Activated T-cell treated with anti-CD3 and anti-CD28 coated beads for 48 hours (primary cell): ENCODE measurements at places on chromosomes 4 and X.

DNA sequence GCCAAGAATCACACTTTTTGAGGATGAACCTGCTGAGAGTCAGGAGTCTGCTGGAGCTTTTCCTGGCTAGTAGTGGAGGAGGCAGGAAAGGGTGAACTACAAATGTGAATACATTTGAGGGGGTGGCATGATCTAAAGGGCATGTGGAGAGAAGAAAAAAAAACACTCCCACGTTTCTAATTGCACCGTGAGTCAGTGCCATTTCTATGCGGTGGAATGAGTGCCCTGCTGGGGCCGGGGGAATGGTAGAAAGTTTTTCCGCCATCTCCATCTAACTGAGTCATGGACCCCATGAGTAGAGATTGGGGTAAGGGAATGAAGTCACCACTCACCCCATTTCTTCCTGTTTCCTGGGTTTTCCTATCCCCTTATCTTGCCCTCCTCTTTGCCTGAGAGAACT lies 19.8 kb downstream of the BEX3 start:
- DNase-seq = no peak

- DNase-seq = no peak
These were observed 40.6 kb downstream of the USP26 start for GRCh38 chrX:133056341-133056740.

GRCh38 chr4:7201420-7202305 lies 9.3 kb downstream of the SORCS2 start:
- no peak for DNase-seq

DNA sequence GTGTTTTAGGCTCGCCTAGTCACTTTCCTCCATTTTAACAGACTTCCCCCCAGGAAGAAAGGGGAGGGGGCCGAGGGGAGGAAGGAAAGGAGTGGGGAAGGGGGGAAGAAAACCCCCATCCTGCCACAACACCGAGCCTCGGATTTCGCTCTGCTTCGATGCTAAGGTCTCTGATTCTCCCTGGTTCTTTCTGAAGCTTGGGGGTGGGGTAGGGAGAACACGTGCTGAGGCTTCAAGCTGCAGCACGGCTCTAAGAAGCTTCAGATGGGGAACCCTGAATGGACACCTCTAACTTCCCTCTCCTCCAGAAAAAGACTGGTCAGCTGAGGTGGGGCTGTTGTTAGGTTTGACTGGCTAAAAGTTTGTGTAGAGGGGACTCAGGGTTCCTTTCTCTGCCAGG lies 61.8 kb downstream of the RHOH start:
- no peak for DNase-seq

- no peak for DNase-seq
These were observed 52.2 kb upstream of the TLR3 start for GRCh38 chr4:186016796-186017195.

- no peak for DNase-seq
These were observed 31.5 kb downstream of the ACTRT1 start for GRCh38 chrX:128020701-128021100.

DNA sequence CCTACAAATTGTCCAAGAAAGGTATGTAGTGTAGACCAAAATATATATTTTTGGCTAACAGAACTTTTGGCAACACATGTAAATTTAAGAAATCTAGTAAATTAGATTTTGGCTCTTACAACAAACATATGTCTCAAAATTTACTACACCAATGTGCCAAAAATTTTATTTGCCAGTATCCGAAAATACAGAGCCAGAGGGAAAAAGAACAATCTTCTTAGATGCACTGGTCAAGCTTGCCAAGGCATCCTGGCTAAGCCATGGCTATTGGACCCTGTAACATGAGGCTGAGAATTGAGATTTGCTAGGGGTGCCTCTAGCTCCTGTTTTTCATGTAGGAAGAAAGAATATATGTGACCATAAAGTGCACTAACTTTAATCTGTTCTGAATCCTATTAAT lies 91.8 kb downstream of the GABRG1 start:
- no peak for DNase-seq

DNA sequence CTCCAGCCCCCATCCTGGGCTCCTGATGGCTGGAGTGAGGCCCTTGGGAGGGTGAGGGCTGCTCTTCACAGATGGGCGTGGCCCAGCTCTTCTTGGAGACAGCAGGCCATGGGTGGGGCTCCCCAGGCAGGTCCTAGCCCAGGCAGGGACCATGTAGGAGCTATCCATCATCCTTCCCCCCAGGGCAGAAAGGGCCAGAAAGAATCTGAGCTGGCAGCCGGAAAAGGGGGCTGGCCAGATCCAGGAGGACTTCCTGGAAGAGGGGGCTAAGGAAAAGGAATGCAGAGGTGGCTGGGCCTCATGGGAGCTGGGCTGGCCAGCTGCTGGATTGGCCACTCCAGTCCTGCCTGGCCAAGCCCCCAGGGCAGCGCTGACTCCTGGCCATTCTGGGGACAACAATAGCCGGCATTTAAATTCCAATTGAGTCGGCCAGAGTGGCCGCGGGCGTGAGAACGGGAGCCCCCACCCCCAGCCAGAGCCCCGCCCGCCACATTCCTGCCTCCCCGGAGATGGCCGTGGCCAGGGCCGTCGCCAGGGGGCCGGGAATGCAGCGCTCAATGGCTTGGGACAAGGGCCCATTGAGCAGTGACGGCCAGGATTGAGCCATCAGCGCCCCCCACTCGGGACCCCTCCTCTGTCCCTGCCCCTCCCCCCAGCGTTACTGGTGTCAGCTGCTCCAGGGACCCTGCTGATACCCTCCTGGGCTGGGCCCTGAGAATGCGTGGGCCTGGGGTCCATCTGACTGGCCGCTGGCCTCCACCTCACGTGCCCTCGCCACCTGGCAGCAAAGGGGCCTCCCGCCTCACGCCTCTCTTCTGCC lies 15.1 kb upstream of the FGFR3 start:
- no peak for DNase-seq

GRCh38 chr4:182085051-182085480 lies 158.1 kb upstream of the TENM3 start:
- DNase-seq = no peak

DNA sequence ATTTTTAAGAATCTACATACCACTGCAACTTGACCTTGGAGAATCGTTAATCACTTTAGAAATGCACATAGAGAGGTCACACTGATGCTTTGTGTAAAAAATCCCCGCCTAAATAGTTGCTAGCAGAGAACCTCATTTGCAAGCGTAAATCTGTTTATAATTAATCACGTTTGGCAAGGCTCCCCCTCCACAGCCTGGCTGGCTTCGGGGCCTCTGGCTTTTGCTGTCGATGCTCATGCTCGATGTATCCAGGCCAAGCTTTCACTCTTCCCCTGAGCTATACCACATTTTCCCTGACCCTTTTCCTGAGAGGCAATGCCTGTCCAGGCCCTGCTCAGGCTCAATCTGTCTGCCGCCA lies 23.4 kb downstream of the CYTL1 start:
- no peak for DNase-seq

GRCh38 chr4:142142366-142143054 lies 506.1 kb downstream of the IL15 start:
- DNase-seq = no peak

GRCh38 chr4:143357161-143357845 lies 20.6 kb downstream of the GAB1 start:
- DNase-seq = no peak

DNA sequence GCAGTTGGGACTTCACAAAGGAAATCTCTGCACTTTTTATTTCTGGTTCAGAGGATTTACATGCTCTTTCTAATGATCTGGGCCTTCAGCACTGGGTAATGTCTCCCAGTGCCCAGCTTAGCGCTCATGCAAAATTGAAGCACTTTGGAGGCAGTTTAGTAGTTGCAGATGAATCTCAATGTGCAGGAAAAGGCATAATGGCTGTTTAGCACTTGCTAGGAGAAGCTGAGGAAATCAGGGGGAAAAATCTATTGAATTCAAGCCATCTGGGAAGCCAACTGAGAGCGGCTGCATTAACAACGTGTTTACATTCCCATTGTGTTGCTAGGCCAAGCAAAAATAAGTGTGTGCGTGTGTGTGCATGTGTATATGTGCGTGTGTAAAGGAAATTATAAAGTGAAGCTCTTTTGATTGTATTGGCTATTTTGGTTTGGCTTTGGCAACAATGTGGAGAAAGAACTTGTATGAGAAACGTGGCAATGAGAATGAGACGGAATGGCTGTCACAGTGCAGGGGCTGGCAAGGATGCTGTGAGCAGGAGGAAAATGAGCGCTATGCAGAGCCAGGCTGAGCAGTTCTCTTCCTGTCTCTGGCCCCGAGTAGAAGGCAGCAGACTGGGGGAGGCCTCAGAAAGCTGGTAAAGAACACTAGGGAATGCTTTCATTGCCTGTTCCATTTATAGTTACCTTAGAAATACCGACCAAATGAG lies 231.5 kb downstream of the UNC5C start:
- DNase-seq = no peak

DNA sequence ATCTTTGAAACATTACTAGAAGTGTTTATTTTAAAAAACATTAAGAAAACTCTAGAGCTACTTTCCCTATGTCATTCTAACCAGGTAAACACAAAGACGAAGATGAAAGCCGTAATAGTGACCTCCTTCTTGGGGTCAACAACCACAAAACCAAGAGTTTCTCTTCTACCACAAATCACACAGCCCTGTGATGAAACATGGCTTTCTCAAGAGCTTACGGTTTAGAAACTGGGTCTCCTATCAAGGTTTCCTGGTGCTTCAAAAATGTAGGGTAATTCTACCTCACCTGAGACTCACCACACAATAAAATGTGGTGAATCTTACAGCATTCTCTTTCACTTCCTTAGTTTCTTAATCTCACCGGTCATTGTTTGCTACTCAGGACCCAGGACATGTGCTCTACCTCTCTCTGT lies 50.9 kb downstream of the CORIN start:
- DNase-seq = no peak

GRCh38 chrX:143500751-143501150 lies 16.5 kb downstream of the SPANXN3 start:
- DNase-seq = no peak

DNA sequence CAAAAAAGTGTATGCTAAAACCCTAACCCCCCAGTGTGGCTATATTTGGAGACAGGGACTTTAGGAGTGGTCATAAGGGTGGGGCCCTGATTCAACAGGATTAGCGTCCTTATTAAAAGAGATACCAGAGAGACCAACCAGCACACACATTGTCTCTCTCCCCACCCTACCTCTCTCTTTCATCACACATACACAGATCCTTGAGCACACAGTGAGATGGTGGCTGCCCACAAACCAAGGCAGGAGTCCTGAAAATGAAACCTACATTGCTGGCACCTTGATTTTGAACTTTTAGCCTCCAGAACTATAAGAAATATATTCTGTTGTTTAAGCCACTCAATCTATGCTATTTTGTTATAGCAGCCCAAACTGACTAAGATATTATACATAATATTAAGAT lies 224.2 kb downstream of the KDR start:
- DNase-seq = no peak
